ENCODE measurements at places on chromosomes 2 and 18.
A peak's percentile ranks its signal among the peaks of the same experiment; 100 is the strongest.

DNA sequence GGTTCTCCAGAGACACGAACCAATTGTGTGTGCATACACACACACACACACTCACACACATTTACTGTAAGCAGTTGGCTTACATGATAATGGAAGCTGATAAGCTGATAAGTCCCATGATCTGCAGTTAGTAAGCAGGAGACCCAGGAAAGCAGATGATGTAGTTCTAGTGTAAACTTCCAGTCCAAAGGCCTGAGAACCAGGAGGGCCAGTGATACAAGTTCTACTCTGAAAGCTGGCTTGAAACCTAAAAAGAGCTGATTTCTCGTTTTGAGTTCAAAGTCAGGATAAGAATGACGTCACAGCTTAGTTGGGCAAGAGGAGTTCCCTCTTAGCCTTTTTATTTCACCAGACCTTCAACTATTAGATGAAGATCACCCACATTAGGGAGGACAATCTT is 558.8 kb upstream of the PIK3C3 start:
- DNase-seq: no peak

DNA sequence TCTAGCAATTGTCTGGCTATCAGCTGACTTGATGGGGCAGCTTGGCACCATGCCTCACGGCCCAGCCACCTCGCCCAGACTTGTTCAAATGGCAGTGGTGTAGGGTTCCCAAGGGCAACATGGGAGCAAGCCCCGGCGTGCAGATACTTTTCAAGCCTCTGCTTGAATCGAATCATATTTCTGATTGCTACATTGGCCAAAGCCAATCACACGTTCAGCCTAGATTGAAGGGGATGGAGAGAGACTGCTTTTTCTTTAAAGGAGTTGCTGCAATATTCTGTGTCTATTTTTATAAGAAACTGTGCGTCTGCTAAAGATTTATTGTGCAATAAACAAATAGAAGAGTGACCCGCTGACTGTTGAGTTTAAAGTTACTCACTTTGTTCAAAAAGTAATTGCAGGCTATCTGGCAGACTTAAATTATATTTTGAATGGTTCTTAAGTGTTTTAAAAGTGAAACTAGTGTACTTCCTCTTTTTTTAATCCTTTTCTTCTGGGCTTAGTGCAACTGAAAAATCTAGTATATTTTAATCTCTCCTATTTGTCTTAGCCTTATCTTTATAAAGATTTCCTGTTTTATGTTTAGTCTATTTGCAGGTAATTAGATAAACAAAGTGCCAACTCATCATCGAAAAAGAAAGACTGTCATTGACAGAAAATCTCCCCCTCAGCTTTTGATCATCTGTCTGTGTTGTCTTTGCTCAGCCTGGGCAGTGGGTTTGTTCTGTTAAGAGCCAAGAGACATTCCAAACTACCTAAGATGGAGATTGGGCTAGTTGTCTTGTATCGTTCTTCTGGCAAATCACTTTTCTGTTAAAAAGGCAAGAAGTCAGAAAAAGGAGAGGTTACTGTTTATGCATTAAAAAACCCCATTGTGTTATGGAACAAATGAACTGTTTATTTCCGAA is 156.1 kb downstream of the TPGS2 start:
- DNase-seq: peak; percentile 73

- no peak for DNase-seq
Measured at GRCh38 chr2:98374958-98375570, 28.8 kb downstream of the CNGA3 start.

DNA sequence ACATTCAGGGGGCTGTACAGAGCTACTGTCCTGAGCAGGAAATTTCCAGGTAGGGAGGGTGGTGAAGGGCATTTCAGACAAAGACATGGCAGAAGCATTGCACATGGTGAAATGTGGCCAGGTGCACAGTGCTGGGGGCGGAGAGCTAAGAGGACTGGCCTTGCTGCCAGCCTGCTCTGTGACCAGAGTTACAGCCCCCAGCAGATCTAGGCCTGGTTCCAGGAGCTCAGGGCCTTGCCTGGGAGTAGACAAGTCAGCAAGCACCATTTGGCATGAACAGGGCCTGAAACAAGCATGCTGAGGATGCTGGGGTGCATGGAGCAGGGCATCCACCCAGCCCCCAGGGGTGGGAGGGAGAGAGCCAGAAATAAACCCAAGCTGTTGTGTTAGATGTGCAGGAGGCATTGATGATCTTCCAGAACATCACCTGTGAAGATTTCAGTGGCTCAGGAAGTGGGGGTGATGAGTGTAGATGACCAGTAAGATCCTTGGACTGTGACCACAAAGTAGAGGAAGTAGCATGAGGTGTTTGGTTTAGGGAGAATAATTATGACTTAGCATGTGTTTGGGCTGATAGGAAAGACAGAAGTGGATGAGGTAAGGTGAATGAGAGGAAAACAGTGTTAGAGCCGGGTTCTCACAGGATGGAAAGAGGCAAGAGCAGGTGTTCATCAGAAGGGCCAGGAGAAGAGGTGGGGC is 61.1 kb downstream of the COA5 start:
- DNase-seq: no peak

- DNase-seq: no peak
Measured at GRCh38 chr2:140604788-140605187, 1526.0 kb downstream of the LRP1B start.

DNA sequence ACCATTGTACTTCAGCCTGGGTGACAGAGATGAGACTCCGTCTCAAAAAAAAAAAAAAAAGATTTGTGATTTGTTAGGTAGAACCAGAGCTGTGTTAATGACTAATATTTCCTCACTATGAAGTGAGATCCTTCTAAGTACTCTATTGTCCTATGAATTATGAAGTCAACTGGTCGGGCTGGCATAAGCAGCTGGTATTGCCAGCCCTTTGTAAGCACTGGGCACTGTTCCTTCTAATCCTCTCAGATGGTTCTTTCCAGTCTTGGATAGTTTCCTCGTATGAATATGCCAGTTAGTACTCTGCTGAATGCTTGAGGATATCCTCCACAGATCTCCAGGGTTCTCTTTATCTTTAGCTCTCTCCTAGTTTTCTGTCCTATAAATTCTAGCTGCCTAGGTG is 223.1 kb upstream of the SP5 start:
- DNase-seq: no peak

- no peak for DNase-seq
Measured at GRCh38 chr18:32846896-32847295, 74.1 kb upstream of the KLHL14 start.

GRCh38 chr2:24771061-24771460 is 22.1 kb downstream of the PTRHD1 start:
- DNase-seq: no peak

- DNase-seq: peak; percentile 62
Measured at GRCh38 chr2:161250864-161251436, 57.3 kb upstream of the PSMD14 start.

GRCh38 chr2:207434306-207434705 is 95.5 kb upstream of the CREB1 start:
- peak; percentile 58 for DNase-seq

GRCh38 chr2:50263728-50264127 is 768.2 kb downstream of the NRXN1 start:
- no peak for DNase-seq

DNA sequence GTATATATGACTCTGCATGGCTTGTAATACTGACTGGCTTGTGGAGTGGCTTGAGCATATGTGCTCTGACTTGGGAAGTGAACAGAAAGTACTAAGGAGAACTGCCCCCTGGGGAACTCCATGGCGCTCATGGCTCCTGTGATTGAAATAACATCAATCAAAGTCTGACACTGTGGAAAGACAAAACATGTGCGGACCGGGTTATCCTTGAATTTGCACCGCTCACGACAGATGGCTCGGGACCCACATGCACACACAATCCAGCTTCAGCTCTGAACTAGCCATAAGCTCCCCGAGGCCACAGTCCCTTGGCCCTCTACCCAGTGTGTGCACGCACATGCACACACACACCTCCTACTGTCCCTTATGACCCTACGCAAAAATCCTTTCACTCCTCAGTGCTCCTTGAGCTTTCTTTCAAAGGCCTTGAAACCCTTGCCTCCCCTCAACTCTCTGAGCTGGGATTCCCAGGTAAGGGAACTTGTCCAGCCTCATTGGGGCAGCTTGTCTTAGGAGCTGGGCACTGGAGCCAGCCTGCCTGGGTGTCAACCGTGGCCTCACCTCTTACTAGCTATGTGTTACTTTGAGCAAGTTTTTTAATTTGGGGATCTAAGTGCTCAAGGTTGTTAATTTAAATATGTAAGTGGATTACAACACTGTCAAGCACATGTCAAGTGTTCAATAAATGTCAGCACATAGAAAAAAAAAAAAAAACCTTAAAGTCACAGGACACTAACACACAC is 43.6 kb downstream of the MRPS5 start:
- DNase-seq: no peak

DNA sequence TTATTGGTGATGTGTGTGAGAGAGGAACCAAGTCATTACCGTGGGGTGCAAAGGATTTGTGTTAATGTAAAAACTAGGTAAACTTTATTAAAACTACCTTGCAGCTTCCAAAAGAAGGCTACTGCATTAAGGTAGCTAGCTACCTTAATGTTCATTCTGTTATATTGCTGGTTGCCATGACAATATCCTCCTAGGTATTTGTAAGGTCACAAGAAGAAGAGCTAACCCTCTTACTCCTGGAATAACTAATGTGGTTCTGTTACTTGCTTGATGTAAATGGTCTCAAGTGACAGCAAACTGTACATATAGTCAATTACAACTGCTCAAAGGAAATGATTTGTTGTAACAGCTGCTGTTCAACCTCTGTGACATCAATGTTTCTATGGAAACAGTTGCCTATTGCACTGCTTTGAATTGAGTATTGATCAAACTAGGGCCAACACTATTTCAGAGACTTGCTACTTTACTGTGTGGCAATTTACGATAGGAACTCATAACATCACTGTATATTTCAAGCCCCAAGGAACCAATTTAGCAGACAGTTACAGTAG is 319.8 kb upstream of the HNRNPA3 start:
- no peak for DNase-seq

GRCh38 chr2:128501700-128502099 is 183.0 kb upstream of the HS6ST1 start:
- DNase-seq: no peak

DNA sequence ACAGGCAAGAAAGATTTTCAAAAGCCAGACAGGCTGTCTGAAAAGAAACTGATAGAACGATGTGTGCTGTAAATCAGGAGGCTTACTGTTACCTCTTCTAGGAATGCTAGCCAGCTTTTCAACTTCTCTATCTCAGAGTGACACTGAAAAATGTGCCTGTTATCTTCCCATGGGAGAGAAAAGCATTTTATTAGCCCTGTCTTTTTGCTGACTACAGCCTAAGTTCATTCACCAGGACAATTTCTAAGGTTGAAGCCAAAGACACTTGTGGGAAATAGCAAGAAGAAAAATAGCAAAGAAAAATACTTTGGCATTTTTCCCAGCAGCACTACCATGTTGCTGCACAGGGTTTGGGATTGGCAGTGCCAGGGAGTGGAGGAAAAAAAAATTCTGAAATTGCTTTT is 34.0 kb downstream of the ABCB11 start:
- DNase-seq: no peak

- peak; percentile 74 for DNase-seq
Measured at GRCh38 chr2:161165266-161165665, 5.0 kb downstream of the TANK start.

DNA sequence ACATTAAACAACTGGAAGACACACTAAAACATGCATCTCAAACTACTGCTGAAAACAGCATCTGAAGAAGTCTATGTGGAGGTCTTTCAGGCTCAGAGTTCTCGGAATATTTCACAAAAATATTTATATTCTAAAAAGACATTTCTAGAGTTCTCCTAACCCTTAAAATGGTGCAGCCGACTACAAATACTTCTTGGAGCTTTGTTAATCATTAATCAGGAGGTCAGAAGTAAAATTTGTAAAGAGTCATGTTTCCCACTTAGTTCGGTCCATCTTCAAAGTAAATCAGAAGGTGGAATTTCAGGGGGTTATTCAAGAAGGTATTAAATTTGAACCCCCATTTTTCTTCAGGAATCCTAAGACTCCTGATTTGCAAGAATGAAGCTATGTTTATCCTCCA is 72.7 kb downstream of the FAM228A start:
- DNase-seq: no peak

DNA sequence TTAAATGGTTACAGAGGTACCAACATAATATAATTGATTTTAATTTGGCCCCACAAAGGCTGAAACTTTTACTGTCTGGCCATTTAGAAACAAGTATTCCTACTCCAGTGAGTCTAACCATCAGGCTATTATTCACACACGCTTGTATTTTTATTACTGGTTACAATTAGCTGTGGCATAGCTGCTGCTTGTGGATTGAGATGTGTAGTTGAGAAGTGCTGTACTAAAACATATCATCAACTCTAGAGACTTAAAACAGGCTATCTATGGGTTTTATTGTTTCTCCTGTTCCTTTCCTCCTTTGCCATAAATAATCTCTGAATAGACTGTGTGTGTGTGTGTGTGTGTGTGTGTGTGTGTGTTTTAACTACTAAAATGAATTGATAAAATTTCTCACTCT is 530.2 kb downstream of the CCDC85A start:
- DNase-seq: peak; percentile 22

DNA sequence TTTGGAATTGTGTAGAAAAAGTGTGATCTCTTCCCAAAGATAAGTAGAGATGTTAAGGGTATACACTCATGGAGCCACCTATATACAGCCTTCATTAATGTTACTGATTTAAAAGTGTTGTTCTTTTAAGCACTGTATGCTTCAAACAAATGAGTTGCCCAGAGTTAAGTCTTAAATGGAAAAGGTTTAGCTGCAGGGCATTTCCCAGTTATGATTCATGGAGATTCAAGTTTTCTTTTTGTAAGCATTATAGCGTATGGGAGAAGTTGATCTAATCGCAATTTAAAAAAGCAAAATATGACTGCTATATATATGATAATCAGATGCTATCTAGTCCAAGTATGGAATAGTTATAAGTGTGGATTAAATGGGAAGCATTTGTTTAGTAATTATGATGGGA is 4.8 kb downstream of the PDK1 start:
- DNase-seq: peak; percentile 9

GRCh38 chr2:29700560-29700959 is 220.8 kb downstream of the ALK start:
- peak; percentile 50 for DNase-seq

GRCh38 chr2:26064846-26065245 is 31.0 kb downstream of the RAB10 start:
- DNase-seq: no peak

DNA sequence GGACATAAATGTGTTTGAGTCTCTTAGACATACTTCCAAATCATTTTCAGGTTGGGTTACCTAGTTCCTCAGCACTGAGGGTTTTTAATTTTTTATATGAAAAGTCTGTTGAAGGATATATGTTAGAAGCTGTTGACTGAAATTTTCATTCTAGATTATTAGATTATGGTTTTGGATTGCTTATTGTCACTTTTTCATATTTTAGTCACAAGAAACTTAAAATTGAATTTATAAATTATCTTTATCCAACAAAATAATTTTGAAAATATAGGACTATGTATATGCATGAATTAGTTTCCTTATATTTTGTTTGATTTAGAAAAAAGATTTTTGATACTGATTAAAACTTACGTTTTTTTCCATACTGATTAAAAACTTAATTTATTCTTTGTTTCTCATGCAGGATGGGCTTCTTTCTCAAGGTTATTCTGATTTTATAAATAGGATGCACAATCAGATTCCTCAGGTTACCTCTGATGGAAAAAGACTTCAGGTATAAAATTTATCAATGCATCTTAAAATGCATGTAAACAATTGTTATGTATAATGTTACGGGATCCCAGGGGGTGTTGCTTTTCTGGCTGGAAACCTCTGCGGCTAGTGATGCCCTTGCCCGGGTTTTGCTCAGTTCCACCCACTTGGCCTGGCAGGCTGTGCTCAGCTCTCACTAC is 26.2 kb downstream of the DDX1 start:
- DNase-seq: no peak

All from GM23248 (cell line).